A549 treated with RU486 at 1 μM for 4 hours (cell line): ENCODE measurements at places on chromosomes 7 and 10. TPM values are rescaled to one million over a fixed set of nuclear protein-coding genes. Genes with fewer than 3 reads are reported as not detected.

The LRGUK gene
- 0.28 to 0.53 TPM (median 0.35 TPM) in 5 replicates for total RNA-seq

The ZP3 gene
- 14.4 to 21.7 TPM (median 19.4 TPM) in 5 replicates for total RNA-seq

The SLC26A3 gene
- not detected in 5 replicates for total RNA-seq

The PAPSS2 gene
- 18.7 to 25.1 TPM (median 22.7 TPM) in 5 replicates for total RNA-seq

The NEBL gene
- total RNA-seq, result 4.2 to 5.4 TPM (median 4.7 TPM) in 5 replicates

The TMEM26 gene
- total RNA-seq, result 0.03 to 0.26 TPM (median 0.12 TPM) in 4 of 5 replicates, not detected in the other

The ZNF503 gene
- 8.8 to 14.5 TPM (median 13.8 TPM) in 5 replicates for total RNA-seq

The FGL2 gene
- total RNA-seq, result not detected in 5 replicates

The CALHM1 gene
- not detected in 5 replicates for total RNA-seq

The SMC3 gene
- total RNA-seq, result 31.2 to 70.4 TPM (median 47.8 TPM) in 5 replicates

The HOXA11 gene
- total RNA-seq, result 0.67 to 0.92 TPM (median 0.89 TPM) in 5 replicates

The KCP gene
- 0.08 to 0.18 TPM (median 0.14 TPM) in 5 replicates for total RNA-seq

The TSPAN14 gene
- 106 to 151 TPM (median 131 TPM) in 5 replicates for total RNA-seq

The OPN4 gene
- total RNA-seq, result not detected in 5 replicates

The IFIT1B gene
- total RNA-seq, result not detected in 5 replicates

The RNF133 gene
- total RNA-seq, result not detected in 5 replicates

The C10orf67 gene
- 0.03 to 0.24 TPM (median 0.13 TPM) in 4 of 5 replicates, not detected in the other for total RNA-seq

The SEMA4G gene
- total RNA-seq, result 8.3 to 11.0 TPM (median 9.7 TPM) in 5 replicates

The GPR26 gene
- not detected in 5 replicates for total RNA-seq

The CALML3 gene
- total RNA-seq, result not detected in 5 replicates

The DENND2A gene
- total RNA-seq, result 0.22 to 0.45 TPM (median 0.32 TPM) in 5 replicates

The KLHDC10 gene
- total RNA-seq, result 9.4 to 16.8 TPM (median 14.1 TPM) in 5 replicates

The FEZF1 gene
- total RNA-seq, result not detected in 5 replicates

The DAGLB gene
- 19.6 to 25.2 TPM (median 24.7 TPM) in 5 replicates for total RNA-seq

The TMEM176A gene
- total RNA-seq, result not detected in 5 replicates
